ENCODE measurements at places on chromosomes 4 and X.
A peak's percentile ranks its signal among the peaks of the same experiment; 100 is the strongest.

DNA sequence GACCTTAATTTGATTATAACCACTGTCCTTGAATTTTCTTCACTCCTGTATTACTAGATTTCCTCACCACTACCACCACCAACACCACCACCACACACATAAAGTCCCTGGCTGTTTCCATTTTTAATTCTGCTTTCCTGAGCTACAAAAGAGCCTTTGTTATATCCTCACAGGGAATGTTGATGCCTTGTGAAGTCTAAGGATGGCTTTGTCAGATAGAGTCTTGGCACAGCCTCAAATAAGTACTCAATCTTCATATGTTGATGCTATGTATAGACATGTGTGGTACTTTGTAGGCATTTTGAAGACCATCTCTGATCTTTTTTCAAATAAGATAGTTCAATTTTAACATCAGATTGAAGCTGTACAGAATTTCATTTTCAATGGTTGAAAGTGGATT lies 1016.7 kb upstream of the LCORL start:
- DNase-seq: no peak

DNA sequence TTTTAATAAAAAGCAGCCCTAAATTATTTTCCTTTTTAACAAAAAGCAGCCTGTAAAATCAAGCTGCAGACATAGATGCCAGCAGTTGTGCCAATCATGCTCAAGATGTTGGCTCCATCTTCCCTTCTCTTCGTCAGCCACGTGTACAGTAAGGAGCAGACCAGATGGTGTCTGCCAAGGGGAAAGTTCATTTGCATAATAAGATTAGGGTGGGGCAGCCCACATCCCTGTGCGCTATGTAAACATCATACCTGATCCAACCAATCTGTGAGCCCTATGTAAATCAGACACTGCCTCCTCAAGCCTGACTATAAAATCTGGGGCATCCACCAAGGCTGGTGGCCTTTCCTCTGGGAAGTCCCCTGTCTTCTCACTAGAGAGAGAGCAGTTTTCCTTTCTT lies 23.1 kb upstream of the C1GALT1C1 start:
- no peak for DNase-seq

DNA sequence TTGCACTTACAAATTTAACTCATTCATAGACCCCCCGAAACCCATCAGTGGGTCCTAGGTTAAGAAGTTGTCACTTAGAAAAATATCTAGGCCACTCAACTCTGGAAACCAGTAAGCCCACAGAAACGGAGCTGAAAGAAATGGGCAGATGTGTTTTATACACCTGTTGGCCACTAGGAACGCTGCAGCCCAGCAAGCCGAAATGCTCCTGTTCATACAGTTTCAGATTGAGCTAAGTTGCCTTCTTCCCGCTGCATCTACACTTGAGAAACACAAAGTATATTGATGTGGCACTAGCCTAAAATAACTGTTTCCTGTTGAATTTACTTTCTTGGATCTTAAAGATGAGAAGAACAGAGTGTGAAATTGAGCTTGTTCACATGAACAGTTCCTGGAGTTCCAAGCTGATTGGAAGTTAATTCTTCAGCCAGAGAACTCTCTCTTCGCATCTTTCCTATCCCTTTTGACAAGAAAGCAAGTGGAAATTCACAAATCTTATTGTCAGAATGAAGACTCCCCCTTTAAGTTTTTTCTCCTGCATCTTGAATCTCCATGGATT lies 174.1 kb downstream of the RBMX2 start:
- DNase-seq: peak; percentile 3

GRCh38 chr4:103136671-103137445 lies 37.2 kb upstream of the BDH2 start:
- DNase-seq: no peak

- DNase-seq: no peak
Measured at GRCh38 chr4:130368668-130369067, 1272.7 kb downstream of the C4orf33 start.

DNA sequence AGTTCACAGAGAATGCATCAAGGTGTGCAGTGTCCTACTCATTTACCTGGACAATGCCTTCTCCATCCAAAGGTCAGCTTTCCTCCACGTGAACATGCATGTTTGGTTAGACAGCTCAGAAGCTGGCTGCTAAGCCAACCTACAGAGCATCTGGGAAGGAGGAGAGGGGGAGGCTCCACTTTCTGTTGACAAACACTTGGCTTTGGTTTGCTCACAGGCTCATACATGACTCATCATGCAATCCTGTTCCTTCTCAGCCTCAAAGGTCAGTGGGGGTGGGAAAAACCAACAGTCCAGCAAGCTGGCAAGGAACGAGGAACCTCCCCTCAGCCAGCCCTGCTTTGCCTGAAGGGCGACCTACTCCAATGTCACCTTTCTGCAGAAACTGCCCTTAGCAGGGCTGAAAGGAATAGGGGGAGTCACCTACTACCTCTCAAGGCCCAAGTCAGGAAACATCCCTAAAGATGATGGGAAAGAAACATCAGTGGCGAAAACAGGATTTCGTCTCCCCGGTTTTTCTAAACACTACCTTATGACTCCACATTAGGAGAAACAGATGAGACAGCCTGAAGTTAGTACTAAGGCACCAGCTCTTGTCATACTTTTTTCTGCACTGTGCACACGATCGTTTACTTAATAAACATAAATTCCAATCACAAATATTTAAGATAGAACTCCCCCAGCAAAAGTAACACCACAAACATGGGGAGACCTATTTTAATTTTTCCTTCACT lies 37.9 kb downstream of the RELL1 start:
- no peak for DNase-seq

DNA sequence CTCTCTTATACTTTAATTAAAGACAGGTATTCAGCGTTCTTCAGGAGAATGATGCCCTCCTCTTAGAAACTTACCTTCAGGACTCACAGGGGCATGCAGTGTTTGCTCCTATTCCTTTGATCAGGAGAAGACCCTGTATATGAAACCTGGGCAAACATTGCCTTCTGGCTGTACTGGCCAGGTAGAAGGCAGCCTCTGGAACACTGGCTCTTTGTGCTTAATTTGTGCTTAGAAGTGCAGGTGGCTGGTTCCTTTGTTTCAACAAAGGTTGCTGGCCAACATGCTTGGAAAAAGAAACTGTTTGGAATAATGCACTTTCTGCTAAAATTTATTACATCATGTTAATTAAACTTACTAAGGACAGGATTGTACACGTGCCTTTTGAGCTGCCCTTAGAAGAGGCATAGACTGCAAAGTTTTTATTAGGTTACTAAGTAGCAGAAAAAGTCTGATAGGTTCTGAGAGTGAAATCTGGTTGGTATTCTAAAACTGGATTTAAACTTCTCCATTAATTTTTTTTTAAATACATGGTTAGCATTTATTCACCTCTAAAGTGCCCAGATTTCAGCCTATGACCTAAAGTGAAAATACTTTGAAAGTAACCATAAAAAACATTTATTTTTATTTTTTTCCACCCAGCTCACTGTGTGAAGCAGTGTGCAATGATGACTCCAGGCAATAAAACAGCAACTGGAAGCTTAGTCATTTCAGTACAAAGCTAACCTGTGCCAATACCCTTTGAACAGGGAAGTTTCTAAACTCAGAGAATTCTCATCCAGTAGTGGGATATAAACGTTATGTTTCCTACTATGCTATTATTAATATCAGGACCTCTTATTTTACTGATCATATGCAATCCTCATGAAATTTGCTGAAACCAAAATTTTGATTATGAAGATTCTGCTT lies 11.3 kb downstream of the RASSF6 start:
- DNase-seq: no peak

DNA sequence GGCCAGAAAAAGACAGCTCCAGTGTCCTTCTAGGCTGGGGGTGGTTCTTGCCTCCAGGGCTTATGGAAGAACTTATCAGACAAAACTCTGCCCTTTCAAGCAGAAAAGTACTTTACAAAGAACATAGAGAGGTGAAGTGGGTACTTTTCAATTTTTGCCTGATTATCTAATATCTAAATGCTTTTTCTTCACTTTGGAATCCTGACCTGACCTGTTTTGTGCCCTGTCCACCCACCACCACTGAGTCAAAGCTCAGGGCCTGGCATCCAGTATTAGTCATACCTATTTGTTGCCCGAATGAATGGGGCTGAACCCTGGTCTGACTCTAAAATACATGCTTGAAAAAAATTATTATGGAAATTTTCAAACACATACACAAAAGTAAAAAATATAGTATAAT lies 37.2 kb downstream of the RTL9 start:
- DNase-seq: no peak

GRCh38 chr4:1460967-1461868 lies 55.0 kb upstream of the NKX1-1 start:
- no peak for DNase-seq

GRCh38 chrX:154368630-154369448 lies 5.6 kb downstream of the FLNA start:
- DNase-seq: peak; percentile 80

DNA sequence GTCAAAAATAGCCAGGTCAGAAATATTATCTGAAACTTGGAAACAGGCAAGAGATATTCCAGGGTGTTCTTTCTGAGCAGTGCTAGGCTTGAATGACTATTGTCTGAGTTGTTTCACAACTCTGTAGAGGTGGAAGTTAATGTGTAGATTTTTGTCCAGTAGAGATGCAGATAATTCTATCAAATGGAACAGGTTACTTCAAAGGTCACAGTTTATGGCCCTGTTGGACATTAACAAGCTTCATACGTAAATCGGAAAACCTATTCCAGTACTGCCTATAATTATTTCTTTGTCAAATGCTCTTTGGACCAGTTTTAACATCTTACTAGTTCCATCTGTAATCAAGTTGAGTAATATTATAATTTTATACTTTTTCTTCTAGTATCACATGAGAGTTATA lies 1639.4 kb upstream of the TENM3 start:
- no peak for DNase-seq

DNA sequence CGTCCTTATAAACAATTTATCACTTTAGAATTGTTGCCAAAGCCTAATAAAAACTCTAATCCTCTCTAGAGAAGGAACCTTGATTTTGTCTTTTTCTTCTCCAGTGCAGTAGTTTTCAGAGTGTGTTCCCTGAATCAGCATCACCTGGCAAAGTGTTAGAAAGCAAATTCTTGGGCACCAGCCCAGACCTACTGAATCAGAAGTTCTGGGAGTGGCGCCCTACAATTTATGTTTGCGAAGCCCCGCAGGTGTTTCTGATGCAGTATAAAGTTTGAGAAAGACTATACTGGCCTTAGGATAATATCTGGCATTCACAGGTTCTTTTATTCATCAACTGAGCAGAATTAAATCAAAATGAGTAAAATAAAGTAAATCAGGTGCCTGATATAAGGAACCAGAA lies 645.8 kb upstream of the ATOH1 start:
- DNase-seq: no peak

DNA sequence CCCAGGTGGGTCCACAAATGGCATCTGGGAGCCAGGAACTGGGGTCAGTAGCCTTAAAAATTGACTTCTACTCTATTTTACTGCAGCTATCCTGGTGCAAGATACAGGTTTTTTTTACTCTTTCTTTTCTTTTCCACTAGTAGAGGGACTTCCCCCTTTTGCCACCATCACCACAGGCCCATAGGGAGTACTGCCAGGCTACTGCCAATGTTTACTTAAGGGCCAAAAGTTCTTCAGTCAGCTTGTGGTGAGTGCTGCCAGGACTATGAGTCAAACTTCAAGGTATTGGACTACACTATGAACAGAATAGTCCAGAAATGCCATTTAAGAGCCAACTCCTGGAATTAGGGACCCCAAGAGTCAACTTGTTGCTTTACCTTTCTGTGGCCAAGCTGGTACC lies 94.7 kb downstream of the EDA2R start:
- no peak for DNase-seq

DNA sequence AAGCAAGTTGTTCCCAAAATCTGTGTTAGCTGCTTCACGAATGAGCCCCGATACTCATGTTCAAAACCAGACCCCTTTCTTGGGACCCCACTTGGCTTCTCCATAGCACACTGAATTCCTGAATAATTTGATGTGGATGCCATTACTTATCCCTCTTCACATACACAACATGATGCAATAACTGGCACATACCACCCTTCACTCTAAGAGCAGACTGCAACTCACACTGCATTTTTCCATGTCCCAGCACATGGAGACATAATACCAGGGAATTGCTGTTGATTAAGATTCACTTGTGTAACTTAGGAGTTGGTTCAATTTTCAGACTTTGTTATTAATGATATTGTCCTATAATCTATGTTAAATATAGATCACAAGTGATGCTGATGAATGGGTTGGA lies 213.4 kb downstream of the MAML3 start:
- no peak for DNase-seq

DNA sequence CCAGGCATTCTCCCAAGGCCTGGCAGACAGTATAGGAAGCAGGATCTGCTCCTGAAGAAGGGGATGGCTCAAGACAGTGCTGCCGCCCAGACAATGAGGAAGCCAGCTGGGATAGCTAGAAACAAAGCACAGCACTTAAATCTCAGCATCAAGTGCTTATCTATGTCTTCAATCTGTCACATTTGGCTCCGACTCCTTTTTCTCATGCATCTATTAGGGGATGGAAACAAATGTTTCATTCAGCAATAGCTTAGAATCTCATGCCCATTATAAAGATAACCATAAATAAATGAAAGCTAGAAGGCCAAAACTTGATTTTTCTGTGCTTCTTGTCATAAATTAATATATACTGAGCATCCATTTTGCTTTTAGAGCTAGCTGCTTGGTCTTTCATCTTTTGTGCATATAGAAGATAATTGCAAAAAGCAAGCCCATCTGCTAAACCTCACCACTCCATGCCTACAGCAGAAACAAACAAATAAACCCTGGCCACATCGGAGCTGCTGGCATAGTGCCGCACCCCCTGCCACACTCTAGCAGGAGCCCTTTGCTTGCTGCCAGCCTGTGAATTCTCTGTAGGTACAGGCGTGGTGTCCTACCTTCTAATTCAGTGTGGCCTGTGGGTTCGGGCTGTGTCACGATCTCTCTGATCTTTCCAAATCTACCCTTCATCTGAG lies 75.9 kb downstream of the AASDH start:
- no peak for DNase-seq

GRCh38 chr4:110681381-110681780 lies 58.5 kb upstream of the PITX2 start:
- no peak for DNase-seq

- DNase-seq: no peak
Measured at GRCh38 chrX:19593690-19594089, 78.4 kb upstream of the MAP3K15 start.

DNA sequence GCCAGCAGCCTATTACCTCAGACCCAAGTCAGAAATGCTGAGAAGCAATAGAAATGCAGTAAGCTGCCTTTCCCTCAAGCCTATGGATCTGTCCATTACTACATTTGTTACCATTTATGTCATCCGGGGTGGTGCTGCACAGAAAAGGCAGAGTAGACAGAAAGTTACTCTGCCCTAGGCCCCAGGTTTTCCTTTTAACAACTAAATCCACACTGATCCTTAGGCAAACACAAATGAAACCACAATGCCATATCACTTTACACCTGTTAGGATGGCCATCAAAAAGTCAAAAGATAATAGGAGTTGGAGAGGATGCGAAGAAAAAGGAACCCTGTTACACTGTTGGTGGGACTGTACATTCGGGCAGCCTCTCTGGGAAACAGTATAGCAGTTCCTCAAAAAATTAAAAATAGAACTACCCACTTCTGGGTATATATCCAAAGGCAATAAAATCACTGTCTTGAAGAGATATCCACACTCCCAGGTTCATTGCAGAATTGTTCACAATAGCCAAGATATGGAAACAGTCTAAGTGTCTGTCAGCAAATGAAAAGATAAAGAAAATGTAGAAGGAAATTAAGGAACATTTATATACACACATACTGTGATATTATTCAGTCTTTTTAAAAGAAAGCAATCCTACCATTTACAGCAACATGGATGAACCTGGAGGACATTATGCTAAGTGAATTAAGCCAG lies 186.3 kb downstream of the NWD2 start:
- DNase-seq: no peak
